NCI-H1417 treated with DMSO at 0.1 percent for 48 hours (cell line): ENCODE measurements at places on chromosomes 16 and 17.

DNA sequence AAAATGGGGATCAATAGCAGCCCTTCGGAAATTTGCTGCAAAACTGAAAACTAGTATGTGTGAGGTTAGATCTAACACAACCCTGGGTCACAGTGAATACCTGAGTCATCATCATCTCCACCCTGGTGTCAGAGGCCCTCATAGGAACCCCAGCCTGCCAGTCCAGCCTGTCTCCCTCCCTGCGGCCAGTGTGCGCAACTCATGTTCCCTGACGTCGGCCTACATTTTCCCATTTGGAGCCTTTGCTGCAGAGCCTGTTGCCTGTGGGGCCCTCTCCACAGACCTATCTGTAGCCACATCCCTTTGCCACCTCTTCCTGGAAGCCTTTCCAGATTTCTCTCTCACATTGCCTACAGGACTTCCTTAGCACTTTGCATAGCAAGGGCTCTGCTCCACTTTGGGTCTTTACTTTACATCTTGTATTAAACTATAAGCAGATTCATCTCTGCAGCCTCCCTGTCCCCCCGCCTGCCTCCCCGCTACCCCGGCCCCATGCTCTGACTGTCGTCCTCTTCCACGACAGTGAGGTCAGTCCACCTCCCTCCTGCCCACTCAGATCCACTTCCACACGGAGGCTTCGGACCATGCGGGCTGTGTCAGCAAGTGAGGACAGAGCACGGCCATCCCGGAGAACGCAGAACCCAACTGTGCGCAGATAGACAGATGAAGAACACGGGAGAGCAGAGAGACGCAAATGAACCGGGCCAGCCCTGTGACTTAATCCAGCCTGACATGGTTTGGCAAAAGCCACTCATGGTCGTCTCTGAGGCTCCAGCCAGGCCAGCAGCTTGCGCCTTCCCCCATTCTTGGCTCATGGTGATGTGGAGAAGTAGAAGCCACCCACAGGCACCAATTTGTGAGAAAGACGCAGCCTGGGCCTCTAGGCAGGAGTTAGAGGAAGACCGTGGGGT is 31.0 kb downstream of the NGFR start:
- no peak for DNase-seq

- no peak for DNase-seq
These were observed 225.3 kb downstream of the WWOX start for GRCh38 chr16:78324649-78325285.

- DNase-seq, result no peak
These were observed 8.5 kb downstream of the CPNE7 start for GRCh38 chr16:89583895-89584644.

- DNase-seq, result no peak
These were observed 27.8 kb downstream of the PLXDC1 start for GRCh38 chr17:39123627-39124026.

DNA sequence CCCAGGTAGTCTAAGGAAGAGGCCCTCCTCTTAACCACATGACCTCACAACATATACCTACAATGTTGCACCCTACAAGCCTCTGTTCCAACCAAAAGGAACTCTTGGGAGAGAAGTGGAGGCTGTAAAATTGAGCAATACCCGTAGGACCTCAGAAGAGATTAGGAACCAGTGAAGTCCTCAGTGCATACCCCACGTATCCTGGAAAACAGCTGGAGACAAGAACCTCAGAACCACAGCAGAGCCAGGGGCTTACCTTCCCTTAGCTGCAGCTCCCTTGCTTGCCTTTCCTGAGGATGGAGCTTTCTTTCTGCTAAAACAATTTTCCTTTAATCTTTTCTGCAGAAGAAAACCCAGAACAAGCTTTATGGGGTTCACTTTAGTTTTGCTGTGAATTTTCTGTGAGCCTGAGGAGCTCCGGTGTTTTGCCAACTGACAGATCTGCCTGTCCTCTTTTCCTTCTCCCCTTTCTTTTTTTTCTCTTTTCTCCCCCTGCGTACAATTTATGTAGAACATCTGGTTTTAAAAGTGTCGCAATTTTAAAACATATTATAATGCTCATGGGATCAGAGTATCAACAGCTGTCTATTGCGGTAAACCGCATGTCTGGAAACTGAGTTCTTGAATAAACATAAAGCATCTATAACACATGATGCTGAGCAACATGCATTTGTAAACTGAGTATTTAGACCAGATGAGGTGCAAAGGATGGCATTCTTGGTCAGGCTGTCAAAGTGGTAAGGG is 226.4 kb upstream of the MAF start:
- DNase-seq, result no peak

- DNase-seq, result no peak
These were observed 18.7 kb downstream of the PTRH2 start for GRCh38 chr17:59688496-59688895.

- no peak for DNase-seq
These were observed 91.1 kb downstream of the ASIC2 start for GRCh38 chr17:33202021-33202420.

GRCh38 chr16:30028438-30029076 is 2.5 kb downstream of the TLCD3B start:
- no peak for DNase-seq

- DNase-seq, result no peak
These were observed 404.6 kb downstream of the SOX9 start for GRCh38 chr17:72525225-72526015.

DNA sequence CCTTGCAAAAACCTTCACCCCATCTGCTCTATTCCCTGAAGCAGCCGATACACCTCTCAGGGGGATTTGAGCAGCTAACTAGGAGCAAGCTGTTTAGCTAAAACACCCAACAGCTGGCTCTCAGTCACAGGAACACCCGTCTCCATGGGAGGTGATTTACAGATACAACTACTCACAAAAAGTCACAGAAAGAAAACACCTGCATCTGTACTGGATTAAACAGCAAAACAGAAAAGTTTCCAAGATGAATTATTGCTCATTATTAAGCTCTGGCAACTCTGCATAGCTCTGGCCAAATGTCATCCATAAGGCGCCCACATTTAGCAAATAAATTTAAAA is 22.3 kb downstream of the GJC1 start:
- no peak for DNase-seq

DNA sequence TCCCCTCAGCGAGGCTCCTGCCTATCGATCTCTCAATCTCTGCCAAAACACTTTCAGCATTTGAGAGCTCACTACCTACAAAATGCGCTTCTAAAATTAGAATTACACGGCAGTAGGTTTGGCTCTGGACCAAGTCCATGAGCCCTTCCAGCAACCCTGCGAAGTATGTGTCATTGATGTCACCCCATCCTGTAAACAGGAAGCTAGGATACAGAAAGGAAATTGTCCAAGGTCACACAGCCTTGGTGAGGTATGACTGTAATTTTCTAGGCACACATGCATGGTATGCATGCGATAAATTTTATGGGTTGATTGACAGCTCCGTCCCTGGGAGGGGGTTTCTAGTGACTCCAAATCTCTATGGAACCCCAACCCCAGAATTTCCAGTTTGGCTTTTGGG is 330.3 kb upstream of the CDH5 start:
- DNase-seq, result no peak

- DNase-seq, result no peak
These were observed 440.5 kb downstream of the SLC39A11 start for GRCh38 chr17:72651988-72652387.

DNA sequence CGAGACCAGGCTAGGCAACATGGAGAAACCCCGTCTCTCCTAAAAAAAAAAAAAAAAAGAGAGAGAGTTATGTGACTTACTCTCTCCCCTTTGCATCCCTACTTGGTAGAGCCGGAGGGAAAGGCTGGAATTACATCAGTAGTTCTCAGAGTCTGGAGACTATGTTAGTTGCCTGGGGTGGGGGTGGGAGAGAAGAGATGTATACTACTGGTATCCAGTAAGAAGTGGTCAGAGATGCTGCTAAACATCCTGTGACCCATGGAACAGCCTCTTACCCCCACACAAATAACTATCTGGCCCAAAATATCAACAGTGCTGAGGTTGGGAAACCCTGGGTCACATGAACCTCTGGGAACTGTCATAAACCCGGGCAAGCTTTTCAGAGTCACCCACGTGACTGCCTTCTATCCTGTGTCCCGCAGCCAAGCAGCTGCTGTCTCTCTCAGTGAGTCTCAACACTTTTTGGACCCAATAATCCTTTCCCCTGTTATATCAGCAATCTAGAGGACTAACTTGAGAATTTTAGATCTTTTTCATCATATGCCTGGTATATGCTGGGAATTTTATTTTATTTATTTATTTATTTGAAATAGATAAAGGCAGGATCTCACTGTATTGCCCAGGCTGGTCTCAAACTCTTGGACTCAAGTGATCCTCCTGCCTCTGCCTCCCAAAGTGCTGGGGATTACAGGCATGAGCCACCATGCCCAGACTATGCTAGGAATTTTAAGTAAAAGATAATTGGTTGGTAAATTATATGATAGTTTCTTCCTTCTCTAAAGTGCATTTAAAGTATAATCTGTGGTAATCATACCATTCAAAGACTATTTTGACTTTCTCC is 8.7 kb downstream of the EIF1 start:
- DNase-seq, result no peak

- DNase-seq, result no peak
These were observed 25.5 kb downstream of the SERPINF1 start for GRCh38 chr17:1787301-1787902.

DNA sequence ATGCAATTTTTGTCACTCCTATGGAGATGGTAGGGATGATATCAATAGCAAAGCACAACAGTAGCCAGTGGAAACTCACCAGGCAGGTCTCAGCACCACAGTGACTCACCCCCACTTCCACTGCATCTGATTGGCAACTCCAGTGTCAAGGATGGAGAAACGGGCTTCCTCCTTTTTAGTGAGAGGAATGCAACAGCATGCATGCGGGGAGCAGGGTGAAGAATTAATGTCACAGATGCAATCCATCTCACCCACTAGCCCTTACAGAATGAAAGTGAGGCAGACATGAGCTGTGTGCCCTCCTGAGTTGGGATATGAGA is 467.0 kb upstream of the C16orf82 start:
- DNase-seq, result no peak

GRCh38 chr17:975371-975915 is 4.1 kb downstream of the NXN start:
- no peak for DNase-seq

DNA sequence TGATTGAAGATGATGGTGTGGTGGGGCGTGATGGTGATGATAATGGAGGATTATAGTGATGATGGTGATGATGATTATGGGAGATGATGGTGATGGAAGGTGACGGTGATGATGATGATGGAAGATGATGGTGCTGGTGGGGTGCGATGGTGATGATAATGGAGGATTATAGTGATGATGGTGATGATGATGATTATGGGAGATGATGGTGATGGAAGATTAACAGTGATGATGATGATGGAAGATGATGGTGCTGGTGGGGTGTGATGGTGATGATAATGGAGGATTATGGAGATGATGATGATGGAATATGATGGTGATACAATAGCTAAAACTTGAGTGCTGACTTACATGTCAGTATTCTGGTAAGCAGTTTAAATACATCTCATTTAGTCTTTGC is 391.0 kb upstream of the EEF2KMT start:
- no peak for DNase-seq

DNA sequence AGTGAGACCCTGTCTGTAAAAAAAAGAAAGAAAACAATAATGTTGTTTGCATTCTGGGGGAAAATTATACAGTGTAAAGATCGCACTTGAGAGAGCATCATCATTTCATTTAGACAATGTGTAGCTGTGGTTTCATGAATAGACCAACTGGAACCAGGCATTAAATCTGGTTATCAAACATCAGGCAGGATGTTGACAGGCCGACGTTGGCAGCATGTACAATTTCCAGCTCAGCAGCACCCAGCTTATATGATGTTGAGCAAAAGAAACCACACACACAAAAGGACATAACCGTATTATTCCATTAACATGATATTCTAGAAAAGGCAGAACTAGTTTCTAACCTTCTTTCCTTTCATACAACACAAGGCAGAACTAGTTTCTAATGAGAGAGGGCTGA is 5.8 kb downstream of the MARVELD3 start:
- no peak for DNase-seq

GRCh38 chr16:27182906-27183405 is 20.4 kb upstream of the KDM8 start:
- no peak for DNase-seq

- no peak for DNase-seq
These were observed 177.3 kb upstream of the RBL2 start for GRCh38 chr16:53257001-53257400.

DNA sequence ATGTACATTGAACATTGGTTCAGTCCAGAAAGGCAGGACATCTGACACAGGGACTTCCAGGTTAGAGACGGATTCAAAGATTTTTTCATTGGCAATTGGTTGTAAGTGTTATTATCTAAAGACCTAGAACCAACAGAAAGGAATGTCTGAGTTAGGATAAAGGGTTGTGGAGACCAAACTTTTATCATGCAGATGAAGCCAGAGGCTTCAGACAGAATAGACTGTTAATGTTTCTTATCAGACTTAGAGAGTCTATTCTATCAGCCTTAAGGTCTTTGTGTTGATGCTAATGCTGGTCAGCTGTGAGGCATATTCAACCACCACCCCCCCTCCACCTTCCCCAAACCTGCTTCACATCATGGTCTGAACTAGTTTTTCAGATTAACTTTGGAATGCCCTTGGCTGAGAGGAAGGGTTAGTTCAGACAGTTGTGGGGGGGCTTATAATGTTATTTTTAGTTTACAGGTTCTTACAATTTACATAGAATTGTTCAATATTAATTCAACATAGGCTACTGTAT is 2.1 kb upstream of the ITGB3 start:
- no peak for DNase-seq

- DNase-seq, result no peak
These were observed 1378.8 kb upstream of the CDH8 start for GRCh38 chr16:63415014-63415413.

DNA sequence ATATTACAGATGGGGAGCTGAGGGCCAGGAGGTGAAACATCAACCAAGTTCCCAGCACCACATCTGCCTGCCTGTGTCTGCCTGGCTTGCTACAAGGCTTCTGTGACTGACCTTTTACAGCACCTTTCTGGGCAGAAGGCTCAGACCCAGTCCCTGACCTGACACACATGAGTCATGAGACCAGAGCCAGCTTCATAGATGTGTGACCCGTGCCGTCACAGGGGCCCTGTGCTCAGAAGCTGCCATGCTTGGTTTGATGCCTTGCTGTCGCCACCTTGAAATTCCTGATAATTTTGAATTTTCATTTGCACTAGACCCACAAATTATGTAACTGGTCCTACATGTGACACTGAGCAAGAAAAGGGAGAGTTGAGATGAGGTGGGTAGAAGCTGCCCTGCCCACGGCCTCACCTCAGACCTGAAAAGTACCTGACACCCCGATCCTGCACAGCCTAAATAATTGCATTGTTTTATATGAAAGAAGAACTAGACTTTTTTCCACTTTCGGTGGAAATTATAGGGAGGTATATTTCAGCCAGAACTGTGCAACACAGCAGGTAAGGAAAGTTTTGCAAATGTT is 13.3 kb upstream of the PECAM1 start:
- no peak for DNase-seq

- no peak for DNase-seq
These were observed 241.1 kb downstream of the PRKCA start for GRCh38 chr17:66543526-66543925.

DNA sequence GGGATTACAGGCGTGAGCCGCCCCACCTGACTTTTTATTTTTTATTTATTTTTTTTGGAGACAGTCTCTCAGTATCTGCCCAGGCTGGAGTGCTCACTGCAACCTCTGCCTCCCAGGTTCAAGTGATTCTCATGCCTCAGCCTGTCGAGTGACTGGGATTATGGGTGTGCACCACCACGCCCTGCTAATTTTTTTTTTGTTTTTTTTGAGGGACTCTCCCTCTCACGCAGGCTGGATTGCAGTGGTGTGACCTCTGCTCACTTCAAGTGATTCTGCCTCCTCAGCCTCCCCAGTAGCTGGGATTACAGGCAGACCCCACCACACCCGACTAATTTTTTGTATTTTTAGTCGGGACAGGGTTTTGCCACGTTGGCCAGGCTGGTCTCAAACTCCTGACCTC is 7.7 kb downstream of the ZNF207 start:
- no peak for DNase-seq
